ENCODE measurements at places on chromosomes 12 and 14. TPM values are rescaled to one million over a fixed set of nuclear protein-coding genes. Genes with fewer than 3 reads are reported as not detected.

DNA sequence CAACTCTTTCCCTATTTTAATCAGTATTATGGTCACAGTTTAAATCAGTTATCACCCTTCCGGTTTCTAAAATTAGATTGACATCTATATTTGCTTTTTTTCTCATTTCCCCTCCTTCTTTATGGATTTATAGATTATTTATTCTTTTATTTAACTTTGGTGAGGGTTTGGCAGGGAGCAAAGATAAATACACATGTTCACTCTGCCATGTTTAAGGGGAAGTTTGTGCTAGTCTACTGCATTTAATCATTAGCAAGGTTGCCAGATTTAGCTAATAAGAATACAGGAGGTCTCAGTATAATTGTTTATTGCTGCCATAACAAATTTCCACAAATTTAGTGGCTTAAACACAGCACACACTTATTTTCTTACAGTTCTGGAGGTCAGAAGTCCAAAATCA is 204.0 kb upstream of the BTG1 start:
- no peak for DNase-seq

- no peak for DNase-seq
Observed at GRCh38 chr12:125314051-125314755, 249.0 kb downstream of the AACS start.

- DNase-seq, result no peak
Observed at GRCh38 chr12:46577063-46577776, 204.6 kb upstream of the SLC38A2 start.

- no peak for DNase-seq
Observed at GRCh38 chr12:74455429-74455828, 82.2 kb upstream of the ATXN7L3B start.

Gene ADAM21
- total RNA-seq, result 0.26 TPM

Gene FOXN3
- total RNA-seq, result 26.0 TPM

DNA sequence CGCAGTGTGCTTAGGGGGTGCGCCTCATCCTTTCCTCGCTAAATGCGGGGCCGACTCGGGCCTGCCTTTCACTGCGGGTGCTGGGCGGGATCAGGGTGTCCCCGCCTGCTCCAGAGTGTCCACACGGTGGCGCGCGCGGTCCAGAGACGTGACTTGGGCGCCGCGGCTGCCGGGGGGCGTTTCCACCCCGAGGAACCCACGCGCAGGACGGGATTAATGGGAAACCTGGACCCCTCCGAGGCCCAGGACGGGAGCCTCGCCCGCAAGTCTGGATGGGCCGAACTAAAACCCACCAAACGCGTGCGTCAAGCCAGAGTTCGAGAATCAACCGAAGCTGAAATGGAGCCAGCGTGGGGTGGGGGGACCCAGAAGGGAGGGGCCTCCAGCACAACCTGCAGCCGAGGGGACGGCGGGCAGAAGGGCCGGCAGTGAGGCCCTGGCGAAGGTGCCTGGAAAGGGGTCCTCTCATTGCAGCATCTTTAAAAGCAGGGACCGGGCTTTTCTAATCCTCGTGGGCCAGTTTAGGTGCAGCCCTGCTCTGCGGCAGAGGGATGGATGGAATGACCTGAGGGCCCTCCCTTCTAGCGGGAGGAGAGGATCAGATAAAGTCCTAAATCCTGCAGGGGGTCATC is 93.3 kb downstream of the NINJ2 start:
- DNase-seq, result peak; percentile 43

Measured in dermis microvascular lymphatic vessel endothelial cell (primary cell).